Activated naive CD4-positive, alpha-beta T cell treated with anti-CD3 and anti-CD28 coated beads, Interleukin-2, amount 50 U/mL, for 16 hours (primary cell): ENCODE measurements at places on chromosomes 12 and 14.
A peak's percentile ranks its signal among the peaks of the same experiment; 100 is the strongest.

- DNase-seq: no peak
Observed at GRCh38 chr12:3777206-3777809, 24.4 kb upstream of the CRACR2A start.

DNA sequence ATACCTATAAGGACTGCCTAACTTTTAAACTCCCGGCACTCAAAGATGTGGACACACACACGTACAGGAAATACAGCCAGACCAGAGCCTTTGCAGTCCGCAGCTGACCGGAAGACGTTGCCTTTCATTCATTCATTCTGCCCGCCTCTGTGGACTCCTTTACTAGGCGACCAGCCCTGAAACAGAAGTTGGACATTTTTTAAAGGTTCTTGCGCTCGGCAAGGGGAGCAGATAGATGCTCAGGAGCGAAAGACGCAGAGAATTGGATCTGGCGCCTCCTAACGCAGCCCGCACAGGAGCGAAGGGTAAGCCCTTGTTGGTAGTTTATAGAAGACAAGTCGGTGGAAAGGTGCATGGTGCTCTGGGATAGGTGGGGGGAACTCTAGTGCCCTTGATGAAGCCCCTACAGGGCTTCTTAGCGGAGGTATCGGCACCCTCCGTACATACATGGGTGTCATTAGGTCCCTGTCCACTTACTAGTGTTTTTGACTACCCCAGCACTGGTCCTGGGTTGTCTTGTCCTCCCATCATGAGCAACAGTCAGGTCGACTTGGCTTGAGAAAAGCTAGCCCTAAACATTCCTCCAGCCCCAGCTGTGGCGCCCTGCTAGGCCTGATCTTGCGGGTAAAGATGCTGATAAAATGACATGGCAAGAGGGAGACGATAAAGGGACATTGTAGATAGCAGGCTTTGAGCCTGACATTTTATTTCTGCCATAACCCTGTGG, at the start of gene KDM2B:
Gene KDM2B, minus strand, starts transcription at position 65 of the 727 bp plus-strand sequence. CDS start 112 bp downstream, outside the sequence.
- DNase-seq: peak; percentile 20

DNA sequence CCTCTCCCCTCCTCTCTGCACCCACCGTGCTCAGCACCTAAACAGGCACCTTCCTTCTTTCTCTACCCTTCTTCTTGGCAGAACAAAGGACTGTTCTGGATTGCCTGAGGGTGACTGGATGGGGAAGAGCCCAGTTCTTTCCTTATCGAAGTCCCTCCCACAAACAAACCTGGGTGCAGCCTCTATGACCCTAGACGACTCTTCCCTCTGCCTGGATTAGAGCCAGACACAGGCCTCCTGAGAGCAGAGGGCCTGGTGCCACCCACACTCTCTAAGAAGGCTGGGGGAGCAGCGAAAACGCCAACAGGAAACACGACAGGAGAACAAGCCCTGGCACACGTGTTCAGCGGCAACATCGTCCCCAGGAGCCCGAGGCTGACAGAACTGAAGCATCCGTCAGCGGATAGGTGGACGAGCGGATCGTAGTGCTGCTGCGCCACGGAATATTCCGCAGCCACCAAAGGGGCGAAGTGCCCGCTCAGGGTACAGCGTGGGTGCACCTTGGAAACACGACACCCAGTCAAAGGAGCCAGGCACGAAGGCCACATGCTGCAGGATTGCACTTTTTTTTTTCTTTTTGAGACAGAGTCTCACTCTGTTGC, 38.0 kb downstream of the RIMBP2 start:
- no peak for DNase-seq

GRCh38 chr14:101499080-101499479, 62.2 kb upstream of the DIO3 start:
- peak; percentile 3 for DNase-seq

DNA sequence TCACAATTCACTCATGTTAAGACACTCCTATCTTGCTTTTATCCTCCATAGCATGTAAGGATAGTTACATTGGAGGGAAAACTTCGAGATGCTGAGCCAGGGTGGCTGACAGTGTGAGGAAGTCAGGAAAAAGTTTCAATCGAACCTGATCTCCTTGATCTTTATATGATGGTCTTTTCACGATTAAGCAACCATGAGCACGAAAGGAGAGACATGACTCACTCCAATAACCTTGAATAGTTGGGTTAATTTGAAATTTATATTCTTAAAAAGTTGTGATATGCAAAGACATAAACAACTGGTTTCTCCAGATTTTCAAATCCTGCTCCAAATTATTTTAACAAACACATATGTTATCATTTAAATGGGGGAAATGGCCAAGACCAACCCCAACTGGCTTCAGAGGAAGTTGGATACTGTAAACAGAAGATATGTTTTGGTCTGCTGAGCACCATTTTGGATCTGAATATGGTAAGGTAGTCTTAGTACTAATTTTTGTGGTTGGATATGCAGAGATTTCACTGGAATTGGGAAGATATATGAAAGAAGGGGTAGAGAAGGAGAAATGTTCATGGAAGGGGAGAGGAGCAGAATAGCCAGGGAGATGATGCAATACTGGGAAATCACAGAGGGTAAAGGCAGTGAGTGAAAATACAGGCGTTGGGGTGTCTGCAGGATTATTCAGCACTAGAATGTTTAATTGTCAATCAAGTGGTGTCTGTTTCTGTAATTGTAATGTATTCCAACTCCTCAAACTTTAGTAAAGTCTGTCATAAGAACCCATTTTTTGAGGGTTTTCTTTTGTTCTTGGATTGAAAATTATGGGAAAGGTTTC, 185.2 kb upstream of the SLC38A2 start:
- no peak for DNase-seq

DNA sequence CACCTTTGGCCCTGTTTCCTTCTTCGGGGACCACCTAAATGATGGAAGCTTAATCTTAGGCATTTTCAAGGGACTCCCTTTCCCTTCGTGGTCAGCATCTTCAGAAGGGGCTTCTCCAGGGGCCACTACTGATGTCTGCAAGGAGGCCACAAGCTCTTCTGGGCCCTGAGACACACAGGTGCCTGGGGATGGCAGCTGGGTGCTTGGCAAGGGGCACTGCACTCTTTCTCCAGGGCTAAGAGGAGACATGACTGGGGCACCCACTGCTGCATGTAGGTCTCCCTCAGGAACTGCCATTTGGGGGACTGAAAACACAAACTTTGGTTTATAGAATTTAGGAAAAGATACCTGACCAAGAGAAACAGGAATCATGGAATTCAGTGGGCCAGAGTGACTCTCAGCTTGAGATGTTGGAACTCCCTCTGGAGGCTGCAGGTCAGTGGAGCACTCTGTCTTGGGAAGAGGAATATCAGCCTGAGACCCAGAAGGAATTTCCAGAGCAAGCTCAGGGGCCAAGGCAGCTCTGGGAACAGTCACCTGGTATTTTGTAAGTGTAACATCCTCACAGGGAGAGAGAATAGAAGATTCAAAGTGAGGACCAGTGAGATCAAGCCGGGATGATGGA, 16.0 kb downstream of the PLD4 start:
- no peak for DNase-seq

DNA sequence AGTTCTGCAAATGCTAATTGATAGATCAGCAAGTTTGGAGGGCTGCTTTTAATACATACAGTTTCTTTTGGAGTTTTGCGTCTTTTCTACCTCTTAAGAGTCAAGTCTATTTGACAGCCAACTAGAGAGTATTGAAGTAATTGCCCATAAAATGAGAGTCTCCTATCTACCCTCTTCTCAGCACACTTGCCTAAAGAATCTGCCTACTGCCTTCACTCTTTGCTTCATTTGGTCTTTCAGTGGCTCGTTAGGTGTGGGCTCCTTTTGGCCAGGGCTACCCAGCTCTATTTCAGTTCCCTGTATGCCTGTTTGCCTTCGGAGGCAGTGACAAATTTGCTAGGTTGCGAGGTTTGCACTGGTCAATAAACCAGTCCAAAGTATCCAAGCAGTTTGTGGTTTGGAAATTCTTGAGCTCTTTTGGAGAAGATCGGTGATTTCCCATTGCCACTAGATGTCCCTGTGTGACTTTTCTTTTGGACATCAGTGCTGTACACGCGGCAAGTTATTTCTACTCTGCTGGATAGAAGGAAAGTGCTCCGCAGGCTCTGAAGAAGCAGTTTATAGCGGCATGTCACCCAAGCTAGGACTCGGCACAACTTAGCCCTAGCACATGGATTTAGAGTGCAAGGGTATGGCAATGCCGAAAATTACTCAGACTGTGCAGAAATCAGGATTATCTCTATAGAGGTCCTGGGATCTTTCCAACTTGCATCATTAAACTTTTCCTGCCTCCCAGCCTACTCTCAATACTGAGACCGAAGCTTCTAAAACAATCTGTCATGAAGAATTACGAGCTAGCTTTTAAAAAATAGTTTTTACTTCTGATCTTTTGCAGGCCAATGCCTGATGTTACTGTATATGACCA, 38.6 kb downstream of the MGST1 start:
- DNase-seq: no peak

DNA sequence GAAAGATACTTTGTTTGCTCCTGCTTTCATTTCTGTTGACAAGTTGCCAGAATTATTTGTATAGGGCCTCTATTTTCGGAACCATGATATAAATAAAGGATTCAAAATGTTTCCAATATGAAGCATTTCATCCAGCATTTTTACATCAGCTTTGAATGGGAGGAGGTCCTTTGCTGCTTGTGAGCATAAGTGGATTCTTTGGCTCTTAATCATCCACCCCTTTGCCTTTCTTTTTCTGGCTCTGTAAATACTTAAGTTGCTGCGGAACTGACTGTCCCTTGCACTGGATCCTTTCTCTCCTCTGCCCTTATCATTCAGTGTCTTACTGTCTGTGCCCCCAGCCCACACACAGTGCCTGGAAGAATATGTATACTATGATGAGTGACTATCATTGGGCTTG, 357.3 kb upstream of the RGS6 start:
- DNase-seq: no peak

GRCh38 chr14:66507722-66508546, at the start of gene GPHN:
GPHN (plus strand) TSS chr14:66508147.
- DNase-seq: peak; percentile 89

- no peak for DNase-seq
Observed at GRCh38 chr12:14200598-14200997, 164.9 kb upstream of the ATF7IP start.

DNA sequence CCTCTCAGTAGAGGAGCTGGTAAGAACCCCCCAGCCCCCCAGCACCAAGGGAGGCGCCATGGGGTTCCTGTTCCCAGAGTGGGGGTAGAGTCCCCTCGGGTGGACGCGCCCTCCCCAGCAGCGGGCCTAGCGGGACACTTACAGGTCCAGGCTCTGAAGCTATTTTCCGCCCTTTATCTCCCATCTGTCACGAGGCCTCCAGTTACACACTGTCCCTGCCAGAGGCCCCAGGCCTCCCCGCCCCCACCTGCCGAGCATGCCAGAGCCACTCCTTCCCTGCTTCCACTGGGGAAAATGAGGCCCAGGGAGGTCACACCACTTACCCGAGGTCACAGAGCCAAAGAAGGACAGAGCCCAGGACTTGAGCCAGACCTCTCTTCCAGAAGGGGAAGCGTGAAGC, 3.1 kb downstream of the C14orf180 start:
- DNase-seq: no peak

- no peak for DNase-seq
Observed at GRCh38 chr12:104816845-104817503, 141.1 kb downstream of the SLC41A2 start.

DNA sequence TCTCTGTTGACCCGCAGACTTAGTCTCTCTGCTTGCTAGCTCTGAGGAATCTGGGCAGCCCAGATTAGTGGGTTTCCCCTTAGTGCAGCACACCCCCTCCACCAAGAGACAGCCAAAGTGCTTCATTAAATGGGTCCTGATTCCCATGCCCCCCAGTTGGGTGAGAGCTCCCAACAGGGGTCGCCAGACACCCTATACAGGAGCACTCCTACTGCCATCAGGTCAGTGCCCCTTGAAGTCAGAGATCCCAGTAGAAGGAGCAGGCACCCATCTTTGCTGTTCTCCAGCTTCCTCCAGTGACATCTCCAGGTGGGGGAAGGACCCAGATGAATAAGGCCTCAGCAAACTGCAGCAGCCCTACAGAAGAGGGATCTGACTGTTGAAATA, 36.7 kb upstream of the C14orf132 start:
- DNase-seq: no peak

DNA sequence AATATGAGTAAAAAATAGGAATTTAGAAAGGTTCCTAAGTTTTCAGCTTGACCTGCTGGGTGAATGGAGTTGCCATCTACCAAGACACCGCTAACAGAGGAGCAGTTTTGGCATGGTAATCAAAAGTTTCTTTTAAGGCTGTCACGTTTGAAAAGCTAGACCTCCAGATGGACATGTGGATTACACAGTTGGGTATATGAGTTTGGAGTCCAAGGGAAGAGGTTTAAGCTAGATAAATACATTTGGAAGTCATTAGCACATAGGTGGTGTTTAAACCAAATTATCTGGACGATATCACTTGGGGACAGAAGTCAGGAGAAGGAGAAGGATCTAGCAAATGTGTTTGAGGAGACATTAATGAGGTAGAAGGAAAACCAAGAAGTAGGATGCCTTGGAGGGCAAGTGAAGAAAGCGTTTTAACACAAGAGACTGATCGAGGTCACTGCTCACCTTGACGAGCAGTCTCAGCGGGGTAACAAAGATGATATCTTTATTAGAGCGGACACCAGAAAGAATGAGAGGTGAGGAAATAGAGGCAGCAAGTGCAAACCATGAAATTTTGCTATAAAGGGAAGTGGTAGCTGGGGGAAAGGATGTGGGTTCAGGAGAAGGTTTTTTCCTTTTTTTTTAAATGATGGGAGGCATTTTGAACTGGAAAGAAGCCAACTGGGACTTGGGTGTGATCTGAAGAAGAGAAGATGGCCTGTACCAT, 17.6 kb downstream of the PNP start:
- no peak for DNase-seq

DNA sequence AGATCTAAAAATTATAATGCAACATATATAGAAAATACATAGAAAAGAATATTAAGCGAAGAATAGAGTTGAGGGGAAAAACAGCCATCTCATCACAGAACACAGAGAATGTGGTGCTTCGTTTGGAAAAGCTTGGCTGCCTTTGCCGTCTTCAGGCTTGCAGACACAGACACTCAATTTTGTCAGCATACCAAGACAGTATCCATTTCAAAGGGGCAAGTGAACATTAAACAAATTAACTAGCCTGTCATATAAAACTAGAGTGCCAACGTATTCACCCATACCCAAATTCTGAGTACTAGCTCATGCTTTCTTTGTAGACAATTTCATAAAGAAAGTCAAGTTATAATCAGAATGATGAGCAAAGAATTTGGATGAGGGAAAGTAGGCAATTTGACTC, 40.5 kb downstream of the DMAC2L start:
- no peak for DNase-seq

- no peak for DNase-seq
Observed at GRCh38 chr12:64800640-64801039, 23.8 kb upstream of the TBC1D30 start.

- DNase-seq: no peak
Observed at GRCh38 chr12:31903025-31903424, 56.2 kb upstream of the RESF1 start.

- no peak for DNase-seq
Observed at GRCh38 chr12:27971606-27972005, 927 bp downstream of the PTHLH start.

GRCh38 chr12:63841571-63841970, 2.9 kb upstream of the SRGAP1 start:
- no peak for DNase-seq

GRCh38 chr12:54159140-54159539, 29.6 kb downstream of the SMUG1 start:
- DNase-seq: no peak

GRCh38 chr14:41297576-41298327, 308.9 kb upstream of the LRFN5 start:
- DNase-seq: no peak
